ENCODE measurements at places on chromosomes 7 and 10. TPM values are rescaled to one million over a fixed set of nuclear protein-coding genes. Genes with fewer than 3 reads are reported as not detected.

GRCh38 chr10:113020838-113021237 is 70.8 kb downstream of the TCF7L2 start:
- H3K4me1 ChIP-seq, result no peaks in the 10 kb centered on the region
- H3K36me3 ChIP-seq, result no peaks in the 10 kb centered on the region
- peaks cover 37% of the 10 kb centered on the region for H3K27me3 ChIP-seq
- H3K27ac ChIP-seq, result no peak overlapping the region

GRCh38 chr7:138663725-138664710 is 37.1 kb downstream of the SVOPL start:
- peaks cover 13% of the 10 kb centered on the region for H3K4me1 ChIP-seq
- DNase-seq, result no peak
- H3K27me3 ChIP-seq, result peaks cover 12% of the 10 kb centered on the region
- no peaks in the 10 kb centered on the region for H3K36me3 ChIP-seq
- no peak overlapping the region for H3K27ac ChIP-seq
- peak overlapping the region; percentile 70 for H3K4me3 ChIP-seq

DNA sequence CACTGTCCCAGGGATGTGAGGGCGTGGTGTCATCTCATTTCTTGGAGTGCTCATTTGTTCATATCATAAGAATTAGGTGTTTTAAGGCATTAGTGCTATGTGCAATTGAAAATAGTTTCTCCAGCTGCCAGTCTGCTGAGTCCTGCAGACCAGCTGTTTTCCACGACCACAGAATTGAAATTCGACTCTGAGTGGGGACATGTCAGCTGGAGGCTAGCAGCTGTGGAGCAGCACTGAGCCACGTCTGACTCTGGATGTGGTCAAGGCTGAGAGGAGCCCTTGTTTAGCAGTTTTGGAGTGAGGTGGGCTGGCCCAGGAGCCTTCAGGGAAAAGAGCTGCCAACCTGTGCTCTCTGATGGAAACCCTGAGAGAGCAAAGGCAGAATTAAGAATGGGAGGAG is 156.3 kb upstream of the GRB10 start:
- no peak overlapping the region for H3K4me3 ChIP-seq
- H3K27ac ChIP-seq, result no peak overlapping the region
- H3K27me3 ChIP-seq, result peaks cover 25% of the 10 kb centered on the region
- DNase-seq, result no peak
- no peaks in the 10 kb centered on the region for H3K4me1 ChIP-seq

DNA sequence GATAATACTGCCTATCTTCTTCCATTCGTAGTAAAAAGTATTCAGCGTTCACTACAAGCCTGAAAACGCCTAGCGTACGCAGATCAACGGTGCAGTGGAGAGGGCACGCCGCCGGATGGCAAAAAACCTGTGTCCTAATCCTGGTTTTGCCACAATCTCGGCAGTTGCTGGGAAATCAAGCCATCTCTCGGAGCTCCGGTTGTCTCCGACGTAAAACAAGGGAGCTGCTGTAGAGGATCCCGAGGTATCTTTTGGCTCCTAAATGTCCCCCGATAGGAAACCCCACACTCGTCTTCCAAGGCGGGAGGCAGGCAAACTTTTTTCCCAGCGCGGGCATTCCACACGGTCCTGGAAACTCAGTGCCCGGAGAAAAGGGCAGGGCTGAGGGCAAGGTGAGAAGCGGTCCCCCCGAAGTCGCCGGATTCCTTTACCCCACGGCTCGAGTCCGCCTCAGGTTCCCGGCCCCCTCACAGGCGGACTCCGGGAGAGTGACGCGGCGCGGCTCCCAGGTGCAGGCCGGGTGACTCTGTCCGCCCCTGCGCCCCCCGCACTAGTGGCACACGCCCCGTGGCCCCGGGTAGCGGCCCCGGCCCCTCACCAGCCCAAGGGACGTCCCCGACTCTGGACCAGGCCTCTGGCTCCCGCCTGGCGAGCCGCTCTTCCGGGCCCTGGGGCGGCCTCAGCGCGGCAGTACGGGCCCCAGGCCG is 649 bp downstream of the IDE start:
- H3K27ac ChIP-seq, result peak overlapping the region; percentile 61
- H3K4me3 ChIP-seq, result peak overlapping the region; percentile 85
- peak; percentile 44 for DNase-seq
- peaks cover 4% of the 10 kb centered on the region for H3K36me3 ChIP-seq
- no peaks in the 10 kb centered on the region for H3K27me3 ChIP-seq

GRCh38 chr10:98242823-98243222 is 25.2 kb downstream of the LOXL4 start:
- peak overlapping the region; percentile 10 for H3K27ac ChIP-seq
- no peak overlapping the region for H3K4me3 ChIP-seq
- no peaks in the 10 kb centered on the region for H3K27me3 ChIP-seq
- peaks cover 6% of the 10 kb centered on the region for H3K36me3 ChIP-seq
- no peak for DNase-seq

DNA sequence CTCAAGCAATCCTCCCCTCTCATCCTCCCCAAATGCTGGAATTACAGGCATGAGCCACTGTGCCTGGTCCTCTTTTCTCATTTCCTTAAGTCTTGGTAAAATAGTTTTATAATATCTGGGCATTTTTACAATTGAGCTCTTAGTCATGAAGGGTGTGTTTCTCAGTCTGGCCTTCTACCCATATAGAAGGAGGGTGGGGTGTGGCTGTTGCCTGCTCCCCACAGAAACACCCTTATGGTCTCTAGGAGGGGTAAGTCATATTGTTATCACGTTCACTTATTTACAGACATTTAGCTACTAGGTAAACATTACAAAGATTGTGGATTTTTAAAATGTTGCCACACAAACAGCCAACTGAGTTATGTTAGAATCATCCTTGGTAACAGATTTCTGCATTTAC is 6.7 kb upstream of the OTUD1 start:
- DNase-seq, result no peak
- H3K27me3 ChIP-seq, result no peaks in the 10 kb centered on the region
- H3K4me1 ChIP-seq, result no peaks in the 10 kb centered on the region
- H3K27ac ChIP-seq, result no peak overlapping the region
- H3K4me3 ChIP-seq, result no peak overlapping the region
- no peaks in the 10 kb centered on the region for H3K36me3 ChIP-seq

GRCh38 chr10:129058664-129059155 is 408.3 kb upstream of the MGMT start:
- H3K27ac ChIP-seq, result no peak overlapping the region
- H3K4me3 ChIP-seq, result no peak overlapping the region
- DNase-seq, result no peak
- peaks cover 20% of the 10 kb centered on the region for H3K4me1 ChIP-seq
- no peaks in the 10 kb centered on the region for H3K36me3 ChIP-seq
- H3K27me3 ChIP-seq, result no peaks in the 10 kb centered on the region

- H3K36me3 ChIP-seq, result no peaks in the 10 kb centered on the region
- no peaks in the 10 kb centered on the region for H3K27me3 ChIP-seq
- H3K4me3 ChIP-seq, result peak within 1 kb of the TSS; percentile 91
- H3K4me1 ChIP-seq, result peaks cover 66% of the 10 kb centered on the region
- peak within 1 kb of the TSS; percentile 12 for H3K27ac ChIP-seq
Measured at GRCh38 chr7:143408686-143409561, at the start of gene EPHA1. Gene EPHA1 (minus strand): TSS chr7:143408856. CDS start chr7:143408805, 51 bp downstream.

- H3K27me3 ChIP-seq, result no peaks in the 10 kb centered on the region
- H3K36me3 ChIP-seq, result no peaks in the 10 kb centered on the region
- no peak for DNase-seq
Measured at GRCh38 chr10:17122726-17123661, 6.6 kb downstream of the CUBN start.

DNA sequence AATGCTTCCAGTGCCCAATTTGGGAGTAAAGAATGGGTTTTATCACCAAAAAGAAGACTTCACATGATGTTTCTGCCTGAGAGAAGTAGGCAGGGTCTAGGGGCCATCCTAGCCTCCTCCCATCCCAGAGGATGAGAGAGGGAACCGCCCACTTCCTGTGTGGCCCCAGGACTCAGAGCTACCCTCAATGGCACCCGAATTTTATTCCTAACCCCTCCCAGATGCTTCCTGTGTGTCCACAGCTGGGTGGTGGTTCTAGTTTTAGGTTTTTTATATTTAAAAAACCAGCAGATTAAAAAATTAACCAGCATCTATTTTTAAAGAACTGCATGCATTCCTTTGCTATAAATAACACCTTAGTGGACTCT is 583.5 kb downstream of the PTPRN2 start:
- H3K36me3 ChIP-seq, result no peaks in the 10 kb centered on the region
- H3K4me3 ChIP-seq, result no peak overlapping the region
- no peaks in the 10 kb centered on the region for H3K4me1 ChIP-seq
- H3K27me3 ChIP-seq, result no peaks in the 10 kb centered on the region
- H3K27ac ChIP-seq, result no peak overlapping the region
- DNase-seq, result no peak

- no peak for DNase-seq
- no peaks in the 10 kb centered on the region for H3K4me1 ChIP-seq
- no peaks in the 10 kb centered on the region for H3K36me3 ChIP-seq
- H3K4me3 ChIP-seq, result no peak overlapping the region
- no peak overlapping the region for H3K27ac ChIP-seq
Measured at GRCh38 chr10:50211670-50212069, 39.6 kb downstream of the ASAH2 start.

GRCh38 chr7:30253796-30254165 is 30.6 kb upstream of the ZNRF2 start:
- no peaks in the 10 kb centered on the region for H3K36me3 ChIP-seq
- no peak for DNase-seq
- H3K27ac ChIP-seq, result peak overlapping the region; percentile 14
- H3K4me3 ChIP-seq, result no peak overlapping the region
- H3K4me1 ChIP-seq, result peaks cover 21% of the 10 kb centered on the region

- H3K4me3 ChIP-seq, result no peak overlapping the region
- H3K36me3 ChIP-seq, result no peaks in the 10 kb centered on the region
- H3K4me1 ChIP-seq, result no peaks in the 10 kb centered on the region
- H3K27ac ChIP-seq, result no peak overlapping the region
- H3K27me3 ChIP-seq, result peaks cover 5% of the 10 kb centered on the region
Measured at GRCh38 chr10:86295351-86295750, 71.2 kb downstream of the GRID1 start.

- DNase-seq, result no peak
- no peaks in the 10 kb centered on the region for H3K36me3 ChIP-seq
- H3K27ac ChIP-seq, result no peak overlapping the region
- H3K27me3 ChIP-seq, result peaks cover 29% of the 10 kb centered on the region
Measured at GRCh38 chr10:98295907-98296306, 27.9 kb upstream of the LOXL4 start.

GRCh38 chr10:31274310-31274709 is 44.7 kb upstream of the ZEB1 start:
- no peak overlapping the region for H3K4me3 ChIP-seq
- H3K27me3 ChIP-seq, result peaks cover 5% of the 10 kb centered on the region
- H3K27ac ChIP-seq, result no peak overlapping the region

DNA sequence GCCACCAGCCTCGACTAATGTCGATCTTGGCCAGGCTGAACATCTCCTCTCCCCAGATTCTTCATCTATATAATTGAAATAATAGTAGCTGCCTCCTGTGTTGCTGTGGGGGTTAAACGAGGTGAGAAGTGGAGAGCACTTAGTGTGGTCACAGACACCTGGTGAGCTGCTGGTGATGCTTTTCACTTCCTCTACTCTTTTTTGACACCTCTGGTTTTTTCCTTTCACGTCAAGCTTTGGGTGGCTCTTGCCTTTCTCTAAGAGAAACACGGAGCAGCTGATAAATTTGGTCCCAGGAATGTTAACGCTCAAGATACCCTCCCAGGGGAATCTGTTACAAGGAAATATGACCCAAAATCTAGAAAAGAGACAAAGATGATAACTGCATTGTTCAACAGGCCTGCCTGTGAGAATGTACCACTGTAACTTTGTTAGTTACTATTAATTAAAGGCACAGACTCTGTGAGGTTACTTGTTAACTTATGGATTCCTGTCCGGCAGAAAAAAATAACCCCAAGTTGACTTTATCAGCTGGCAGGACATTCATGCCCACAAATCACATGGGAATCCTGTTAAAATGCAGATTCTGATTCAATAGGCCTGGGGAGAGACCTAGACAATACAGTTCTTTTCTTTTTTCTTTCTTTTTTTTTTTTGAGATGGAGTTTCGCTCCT is 9.5 kb upstream of the NPFFR1 start:
- H3K36me3 ChIP-seq, result no peaks in the 10 kb centered on the region
- no peaks in the 10 kb centered on the region for H3K4me1 ChIP-seq
- DNase-seq, result no peak
- no peak overlapping the region for H3K27ac ChIP-seq

- no peaks in the 10 kb centered on the region for H3K4me1 ChIP-seq
- H3K27ac ChIP-seq, result no peak overlapping the region
- no peak overlapping the region for H3K4me3 ChIP-seq
- H3K27me3 ChIP-seq, result no peaks in the 10 kb centered on the region
- no peak for DNase-seq
Measured at GRCh38 chr7:34165466-34165865, 260.1 kb downstream of the BMPER start.

DNA sequence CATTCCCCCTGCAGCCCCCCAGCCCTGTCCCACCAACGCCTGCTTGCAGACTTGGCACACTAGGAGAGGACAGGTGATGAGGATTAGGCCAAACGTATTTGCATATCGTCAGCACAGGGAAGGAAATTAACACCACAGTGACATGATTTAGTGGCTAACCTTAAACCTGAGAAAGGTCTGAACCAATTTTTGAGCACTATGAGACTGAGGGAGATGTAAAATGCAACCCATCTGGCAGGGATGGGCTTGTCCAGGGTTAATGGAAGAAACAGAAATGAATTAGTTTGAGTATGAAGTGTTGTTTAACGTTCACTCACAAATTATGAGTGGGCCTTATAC is 183.6 kb downstream of the TAX1BP1 start:
- H3K36me3 ChIP-seq, result no peaks in the 10 kb centered on the region
- no peak overlapping the region for H3K27ac ChIP-seq
- DNase-seq, result no peak
- no peaks in the 10 kb centered on the region for H3K27me3 ChIP-seq
- no peak overlapping the region for H3K4me3 ChIP-seq

GRCh38 chr7:27091941-27092818 is 3.6 kb downstream of the HOXA1 start:
- no peak for DNase-seq
- peaks cover 9% of the 10 kb centered on the region for H3K36me3 ChIP-seq
- peaks cover 18% of the 10 kb centered on the region for H3K4me1 ChIP-seq
- no peak overlapping the region for H3K4me3 ChIP-seq
- H3K27ac ChIP-seq, result no peak overlapping the region
- H3K27me3 ChIP-seq, result peaks cover 87% of the 10 kb centered on the region

GRCh38 chr7:82559193-82559805 is 115.7 kb upstream of the CACNA2D1 start:
- H3K4me3 ChIP-seq, result no peak overlapping the region
- H3K36me3 ChIP-seq, result no peaks in the 10 kb centered on the region
- H3K4me1 ChIP-seq, result no peaks in the 10 kb centered on the region
- H3K27me3 ChIP-seq, result peaks cover 4% of the 10 kb centered on the region

The PAPOLB gene
- not detected for total RNA-seq

The SLC26A4 gene
- 7.9 TPM for total RNA-seq

The NOS3 gene
- 6.8 TPM for total RNA-seq

The CHN2 gene
- total RNA-seq, result 1.2 TPM

The CLCN1 gene
- 0.09 TPM for total RNA-seq

The TRIM24 gene
- 18.1 TPM for total RNA-seq

The DNAJB12 gene
- 24.1 TPM for total RNA-seq

The GIMAP7 gene
- total RNA-seq, result 50.7 TPM

The AKR1E2 gene
- total RNA-seq, result 10.0 TPM
